ENCODE measurements at places on chromosomes 5 and 9. TPM values are rescaled to one million over a fixed set of nuclear protein-coding genes. Genes with fewer than 3 reads are reported as not detected.

- peak; percentile 39 for DNase-seq
These were observed 122.3 kb upstream of the RAI14 start for GRCh38 chr5:34533582-34534522.

DNA sequence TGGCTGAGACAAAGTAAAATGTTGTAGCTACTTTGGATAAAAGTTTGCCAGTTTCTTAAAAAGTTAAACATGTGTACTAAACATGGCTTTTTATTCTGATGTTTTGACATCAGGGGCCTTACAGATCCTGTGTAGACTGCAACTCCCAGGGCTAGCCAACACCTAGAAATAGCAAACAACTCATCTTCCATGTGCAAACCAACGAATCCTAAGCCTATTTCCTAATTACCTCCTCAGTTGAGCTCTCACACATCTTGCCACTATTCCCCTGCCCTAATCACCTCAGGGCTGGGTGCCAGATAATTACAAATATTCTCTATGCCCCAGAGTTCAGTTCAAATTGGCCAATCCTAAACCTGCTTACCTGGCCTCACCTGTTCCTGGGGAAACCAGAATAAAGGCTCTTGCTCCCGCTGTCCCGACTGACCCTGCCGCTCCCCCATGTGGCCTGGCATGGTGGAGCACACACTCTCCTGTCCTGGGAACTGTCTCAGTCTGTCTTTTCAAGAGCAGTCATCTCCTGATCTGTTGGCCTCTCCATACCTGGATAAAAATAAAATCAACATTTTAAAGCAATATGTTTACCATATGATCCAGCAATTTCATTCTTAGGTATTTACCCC is 37.1 kb upstream of the FAM169A start:
- no peak for DNase-seq

- no peak for DNase-seq
These were observed 1.6 kb downstream of the SREK1IP1 start for GRCh38 chr5:64766941-64767340.

- DNase-seq, result no peak
These were observed 18.3 kb upstream of the TERT start for GRCh38 chr5:1312993-1313833.

DNA sequence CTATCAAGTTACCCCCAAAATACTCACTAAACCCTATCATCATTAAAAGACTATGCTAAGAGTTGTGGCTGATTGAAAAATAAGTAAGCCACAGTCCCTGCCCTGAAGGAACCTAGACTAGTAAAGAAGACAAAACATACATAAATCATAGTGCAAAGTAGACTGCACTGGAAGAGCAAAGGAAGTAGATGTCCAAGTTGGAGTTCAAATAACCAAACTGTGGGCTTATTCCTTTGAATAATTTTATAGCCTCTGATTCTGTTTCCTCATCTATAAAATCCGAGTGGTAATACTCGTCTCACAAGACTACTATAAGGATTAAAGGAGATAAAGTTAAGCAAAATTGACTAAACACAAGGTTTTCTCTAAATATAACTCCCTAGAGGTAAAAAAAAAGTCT is 140.4 kb downstream of the TLE1 start:
- no peak for DNase-seq

- DNase-seq, result peak; percentile 12
These were observed 3.6 kb downstream of the GDNF start for GRCh38 chr5:37836235-37836591.

- no peak for DNase-seq
These were observed 438 bp upstream of the ARSI start for GRCh38 chr5:150303070-150303615.

DNA sequence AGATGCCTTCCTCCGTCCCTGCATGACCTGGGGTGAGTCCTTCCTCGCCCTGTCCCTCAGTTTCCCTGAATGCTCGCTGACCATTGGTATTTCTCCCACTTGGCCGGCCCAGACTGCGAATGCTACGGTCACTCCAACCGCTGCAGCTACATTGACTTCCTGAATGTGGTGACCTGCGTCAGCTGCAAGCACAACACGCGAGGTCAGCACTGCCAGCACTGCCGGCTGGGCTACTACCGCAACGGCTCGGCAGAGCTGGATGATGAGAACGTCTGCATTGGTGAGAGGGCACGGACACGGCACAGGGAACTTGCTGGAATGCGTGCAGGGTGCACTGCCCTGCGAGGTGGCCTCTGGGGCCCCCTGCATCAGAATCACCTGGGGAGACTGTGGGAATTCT is 77.1 kb downstream of the NTNG2 start:
- DNase-seq, result no peak

DNA sequence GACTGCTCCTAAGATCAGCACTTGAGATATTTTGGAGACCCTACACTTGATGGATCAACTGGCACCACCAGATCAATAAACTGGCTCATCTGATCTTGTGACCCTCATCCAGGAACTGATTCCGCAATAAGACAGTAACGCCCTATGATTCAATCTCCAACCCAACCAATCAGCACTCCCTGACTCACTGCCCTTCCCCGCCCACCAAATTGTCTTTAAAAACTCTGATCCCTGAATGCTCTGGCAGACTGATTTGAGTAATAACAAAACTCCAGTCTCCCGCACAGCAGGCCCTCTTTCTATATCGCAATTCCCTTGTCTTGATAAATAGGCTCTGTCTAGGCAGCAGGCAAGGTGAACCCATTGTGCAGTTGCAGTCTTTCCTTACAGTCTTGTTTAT is 677.0 kb downstream of the LRRC70 start:
- no peak for DNase-seq

GRCh38 chr9:81597419-81598122 is 91.8 kb downstream of the TLE1 start:
- peak; percentile 45 for DNase-seq

DNA sequence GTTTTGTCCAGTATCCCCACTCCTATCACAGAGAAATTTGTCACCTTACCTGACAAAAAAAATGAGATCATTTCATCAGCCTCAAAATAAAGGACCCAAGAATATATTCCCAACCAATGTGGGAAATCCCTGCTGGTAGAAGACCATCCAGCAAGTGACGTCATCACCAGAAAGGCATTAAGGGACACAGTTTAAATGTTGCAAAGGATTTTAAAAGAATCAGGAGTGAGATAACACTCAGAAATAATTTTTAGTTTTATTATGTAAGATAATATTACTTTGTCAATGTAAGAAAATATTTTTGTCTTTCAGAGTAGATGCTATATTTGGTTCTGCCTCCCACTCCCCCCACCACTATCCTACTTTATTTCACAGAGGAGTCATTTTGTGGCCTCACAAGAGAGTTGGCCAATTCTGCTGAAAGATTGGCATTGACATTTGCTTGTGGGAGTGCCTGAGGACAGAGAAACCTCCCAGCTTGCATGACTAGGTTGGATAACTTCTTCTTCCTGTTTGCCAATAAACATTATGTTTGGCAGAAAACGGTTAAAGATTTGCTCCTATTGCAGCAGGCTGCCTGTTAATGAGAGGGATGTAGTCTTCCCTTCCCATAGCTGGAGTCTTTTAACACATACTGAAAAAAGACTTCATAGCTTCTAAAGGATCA is 288.6 kb upstream of the DAB2 start:
- DNase-seq, result no peak

- DNase-seq, result no peak
These were observed 98.6 kb downstream of the GIN1 start for GRCh38 chr5:103021314-103021713.

DNA sequence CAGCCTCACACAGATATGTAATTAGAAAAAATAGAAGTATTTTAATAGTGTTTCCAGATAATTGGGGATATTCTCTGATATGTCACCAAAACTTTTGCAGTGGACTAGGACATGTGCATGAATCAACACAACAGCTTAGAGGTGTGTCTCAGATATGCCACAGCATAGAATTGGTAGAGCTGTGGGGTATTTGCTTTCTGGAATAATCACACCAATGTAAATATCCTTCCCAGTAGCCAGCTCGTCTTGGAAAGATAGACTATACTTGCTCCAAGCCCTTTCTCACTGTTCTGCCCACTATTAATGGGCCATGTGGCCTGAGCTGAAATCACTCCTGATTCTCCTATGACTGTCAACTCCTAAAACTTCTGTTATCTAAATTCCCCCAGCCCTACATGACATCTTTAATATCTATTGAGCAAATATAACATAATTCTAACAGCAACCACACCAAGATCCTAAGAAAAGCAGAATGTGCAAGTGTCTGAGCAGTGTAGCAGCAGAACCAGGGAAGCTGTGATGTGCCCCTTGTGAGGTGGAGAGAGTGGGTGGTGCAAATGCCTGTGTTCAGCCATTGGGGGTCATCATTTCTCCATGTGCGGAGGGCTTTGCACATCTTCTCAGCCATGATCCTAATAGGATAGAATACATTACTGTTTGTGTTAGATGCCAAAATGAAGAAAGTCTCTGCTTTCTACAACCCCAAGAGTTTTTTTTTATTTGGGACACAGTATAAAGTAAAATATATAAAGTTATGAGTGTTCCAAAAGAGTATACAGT is 65.0 kb downstream of the MELK start:
- peak; percentile 35 for DNase-seq

DNA sequence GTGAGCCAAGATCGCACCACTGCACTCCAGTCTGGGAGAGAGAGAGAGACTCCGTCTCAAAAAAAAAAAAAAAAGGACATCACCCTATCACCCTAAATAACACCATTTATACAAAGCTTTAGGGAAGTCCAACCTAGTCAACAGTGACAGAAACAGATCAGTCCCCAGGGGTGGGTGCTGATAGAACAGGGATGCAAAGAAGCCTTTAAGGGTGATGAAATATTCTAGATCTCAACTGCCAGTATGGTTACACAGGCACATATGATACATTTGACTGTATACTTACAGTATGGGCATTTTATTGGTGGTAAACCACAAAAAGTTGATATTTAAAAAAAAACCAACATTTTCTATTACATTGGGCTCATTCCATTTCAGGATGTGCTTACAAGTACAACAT is 4.8 kb downstream of the RETREG1 start:
- DNase-seq, result no peak

DNA sequence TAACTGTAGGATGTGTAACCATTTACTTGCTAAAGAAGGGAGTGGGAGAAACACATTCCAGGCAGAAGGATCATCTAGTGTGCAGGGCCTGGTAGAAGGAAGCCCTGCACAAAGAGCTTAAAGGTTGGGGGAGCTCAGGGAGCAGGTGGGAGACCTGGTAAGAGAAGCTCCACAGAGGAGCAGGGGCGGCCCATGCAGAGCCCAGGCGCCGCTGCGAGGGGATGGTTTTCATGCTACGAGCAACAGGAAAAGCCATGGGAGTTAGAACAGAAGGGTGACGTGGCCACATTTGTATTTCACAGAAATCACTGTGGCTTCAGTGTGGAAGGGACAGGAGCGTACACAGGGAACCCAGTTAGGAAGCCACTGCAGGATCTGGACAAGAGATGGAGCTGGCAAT is 73.1 kb downstream of the PDE6A start:
- no peak for DNase-seq

GRCh38 chr9:134163371-134164196 is 780 bp downstream of the RNU6ATAC start:
- peak; percentile 62 for DNase-seq

DNA sequence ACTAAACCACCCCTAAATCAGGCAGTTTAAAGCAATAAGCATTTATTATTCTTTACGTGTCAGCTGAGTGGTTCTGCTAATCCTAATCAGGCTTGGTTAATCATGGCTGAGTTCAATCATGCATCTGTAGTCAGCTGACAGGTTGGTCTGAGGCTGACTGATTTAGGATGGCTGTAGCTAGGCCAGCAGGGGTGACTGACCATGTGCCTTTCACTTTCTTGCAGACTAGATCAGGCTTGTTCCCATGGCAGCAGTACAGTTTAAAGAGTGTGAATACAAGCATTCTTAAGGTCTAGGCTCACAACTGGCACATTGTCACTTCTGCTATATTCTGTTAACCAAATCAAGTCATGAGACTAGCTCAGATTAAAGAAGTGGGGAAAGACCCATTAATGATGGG is 16.1 kb upstream of the MPDZ start:
- no peak for DNase-seq

DNA sequence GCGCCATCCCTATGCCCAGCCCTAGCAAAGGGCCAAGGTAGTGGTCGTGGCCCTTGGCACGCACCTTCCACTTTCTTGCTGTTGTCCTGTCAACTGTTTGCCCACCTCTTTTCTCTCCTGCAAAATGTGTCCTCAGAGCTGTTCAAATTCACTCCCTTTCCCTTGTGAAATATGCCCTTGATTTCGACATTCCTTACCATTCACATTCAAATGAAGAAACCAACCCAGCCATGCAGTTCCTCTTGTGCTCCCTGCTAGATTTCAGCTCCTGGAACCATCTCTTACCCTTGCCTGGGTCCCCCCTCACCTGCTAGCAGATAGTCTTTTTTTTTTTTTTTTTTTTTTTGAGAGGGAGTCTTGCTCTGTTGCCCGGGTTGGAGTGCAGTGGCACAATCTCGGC is 19.6 kb upstream of the HRH2 start:
- DNase-seq, result no peak

DNA sequence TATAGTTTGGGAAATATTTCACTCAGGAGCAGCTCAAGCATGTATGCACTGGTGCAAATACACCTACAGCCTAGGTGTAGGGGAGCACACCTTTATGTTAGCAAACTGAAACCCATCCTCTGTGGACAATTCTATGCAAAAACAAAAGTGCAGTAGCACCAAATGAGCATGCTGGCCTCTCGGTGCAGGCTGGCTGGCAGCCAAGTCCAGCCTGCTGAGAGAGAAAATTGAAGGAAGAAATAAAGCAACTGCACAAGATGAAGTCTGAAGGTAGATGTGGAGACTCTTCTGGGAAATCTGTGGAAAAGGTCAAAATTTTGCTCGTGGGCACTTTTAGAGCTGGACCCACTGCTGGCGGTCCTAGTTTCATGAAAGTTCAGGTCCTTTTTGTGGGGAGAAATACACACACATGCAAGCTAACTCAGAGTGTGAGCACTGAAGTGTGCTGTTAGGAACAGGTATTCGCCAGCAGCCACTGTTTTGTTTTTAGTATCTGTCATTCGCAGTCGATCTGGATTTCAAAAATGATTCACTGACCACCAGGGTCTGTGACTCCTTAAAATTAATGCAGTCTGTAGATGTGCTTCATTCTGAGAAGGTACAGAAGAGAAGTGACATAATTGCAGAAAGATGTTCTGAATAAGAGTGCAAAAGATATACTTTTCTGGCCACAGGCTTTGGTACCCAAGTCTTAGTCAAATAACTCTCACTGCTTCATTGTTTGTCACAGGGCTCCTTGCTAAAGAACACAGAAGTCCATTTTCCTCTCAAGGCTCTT is 281.7 kb downstream of the PARP8 start:
- no peak for DNase-seq

ADRA1B gene
- 0.77 TPM for polyA plus RNA-seq

PCDHB6 gene
- polyA plus RNA-seq, result 0.04 TPM

FBXO4 gene
- 4.3 TPM for polyA plus RNA-seq

CTXN3 gene
- not detected for polyA plus RNA-seq

LMBRD2 gene
- 1.2 TPM for polyA plus RNA-seq

GFI1B gene
- not detected for polyA plus RNA-seq

OR13C2 gene
- polyA plus RNA-seq, result not detected

PCDHGC4 gene
- polyA plus RNA-seq, result 0.25 TPM

SPDL1 gene
- 19.7 TPM for polyA plus RNA-seq

PHF24 gene
- polyA plus RNA-seq, result not detected

AGXT2 gene
- polyA plus RNA-seq, result not detected

GDNF gene
- polyA plus RNA-seq, result not detected

IL4 gene
- polyA plus RNA-seq, result not detected

PCDHB16 gene
- polyA plus RNA-seq, result 0.18 TPM

SHOC1 gene
- polyA plus RNA-seq, result not detected

INSL6 gene
- not detected for polyA plus RNA-seq

RASEF gene
- polyA plus RNA-seq, result not detected

OR1Q1 gene
- not detected for polyA plus RNA-seq

LCN12 gene
- 0.62 TPM for polyA plus RNA-seq

All from endothelial cell of umbilical vein (primary cell).